AG04450 (cell line): ENCODE measurements at places on chromosomes 2 and 18.

- DNase-seq = no peak
Observed at GRCh38 chr18:41645589-41646360, 309.3 kb upstream of the PIK3C3 start.

GRCh38 chr18:3305354-3305762, 43.4 kb downstream of the MYL12B start:
- DNase-seq = peak; percentile 93

DNA sequence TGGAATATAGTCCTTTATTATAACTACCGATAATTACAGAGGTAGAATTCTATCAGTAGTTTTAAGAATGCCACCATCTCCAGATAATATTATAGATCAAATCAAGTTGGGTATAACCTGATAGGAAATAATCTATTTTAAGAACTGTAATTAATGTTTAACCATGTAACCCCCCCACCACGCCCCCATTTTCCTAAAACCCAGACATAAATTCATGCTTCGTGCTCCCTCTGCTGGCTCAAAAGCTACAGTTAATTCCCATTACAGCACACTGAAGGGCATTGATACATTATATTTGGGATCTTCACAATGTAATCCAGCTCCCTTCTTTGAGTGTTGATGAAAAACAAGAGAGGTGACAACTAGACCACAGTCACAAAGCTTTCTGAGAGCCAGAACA, 228.0 kb upstream of the SMAD7 start:
- no peak for DNase-seq

GRCh38 chr2:10204326-10205161, 82.0 kb downstream of the RRM2 start:
- no peak for DNase-seq

- DNase-seq = no peak
Observed at GRCh38 chr2:108571286-108571685, 37.0 kb downstream of the LIMS1 start.

DNA sequence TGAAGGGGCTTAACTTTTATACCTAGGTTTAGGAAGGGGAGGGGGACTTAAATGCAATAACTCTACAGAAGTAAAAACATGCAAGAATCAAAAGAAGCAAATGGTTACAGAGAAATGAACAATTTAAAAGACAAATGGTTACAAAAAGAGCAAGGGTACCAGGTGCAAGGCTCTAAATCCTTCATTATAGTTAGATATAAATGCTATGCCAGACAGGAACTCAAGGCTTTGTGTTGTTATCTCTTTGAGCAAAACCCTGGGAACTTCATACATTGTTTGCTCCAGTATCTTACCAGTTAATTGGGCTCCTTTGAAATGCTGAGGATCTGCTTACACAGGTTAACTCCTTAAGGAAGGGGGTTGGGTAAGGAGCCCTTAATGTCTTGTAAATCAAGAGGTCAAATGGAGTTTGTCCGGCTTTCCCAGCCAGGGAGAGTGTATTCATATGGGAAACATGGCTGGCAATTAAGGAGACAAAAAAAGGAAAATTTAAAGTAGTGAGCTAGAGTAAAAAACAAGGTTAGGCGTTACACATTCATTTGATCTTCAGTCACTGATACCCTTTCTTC, 347.5 kb downstream of the CELF4 start:
- no peak for DNase-seq

GRCh38 chr2:177909962-177910361, 162.6 kb downstream of the PDE11A start:
- DNase-seq = no peak

- DNase-seq = no peak
Observed at GRCh38 chr2:1162768-1163584, 212.3 kb downstream of the SNTG2 start.
